ENCODE measurements at places on chromosomes 3 and 15.

DNA sequence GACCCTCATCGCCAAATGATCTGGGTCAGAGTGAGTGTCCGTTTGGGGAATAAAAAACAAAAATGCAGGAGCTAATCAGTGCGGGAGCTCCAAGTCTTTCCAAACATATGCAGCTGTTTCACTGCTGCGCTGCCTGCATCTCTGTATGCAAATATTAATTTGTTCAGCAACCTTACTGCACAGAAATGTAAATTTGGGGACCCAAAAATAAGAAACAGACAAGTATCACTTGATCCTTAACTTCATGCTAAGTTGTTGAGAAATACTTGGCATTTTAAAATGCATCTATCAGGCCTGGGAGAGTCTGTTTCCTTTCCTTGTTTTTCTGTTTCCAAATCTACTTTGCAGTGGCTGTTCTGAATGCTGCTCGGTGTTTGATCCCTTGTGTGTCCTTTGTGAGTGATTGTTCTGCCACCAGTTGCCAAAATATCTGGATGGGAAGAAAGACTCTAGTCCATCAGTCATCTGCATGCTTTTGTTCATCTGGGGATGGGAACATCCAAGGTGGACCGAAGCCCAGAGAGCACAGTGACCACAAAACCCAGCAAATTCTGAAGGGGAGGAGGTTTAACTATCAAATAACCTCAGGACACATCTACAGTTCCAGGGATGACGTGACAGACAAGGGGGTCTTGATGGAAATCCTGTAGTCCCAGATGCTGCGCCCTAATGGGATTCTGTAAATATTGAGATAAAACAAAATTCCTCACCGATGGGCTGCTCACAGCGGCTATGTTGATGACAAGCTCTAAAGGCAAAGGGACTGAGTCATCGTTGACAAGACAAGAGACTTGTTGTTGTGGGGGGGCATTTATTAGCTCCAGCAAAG lies 199.5 kb upstream of the WNT5A start:
- no peak for DNase-seq

GRCh38 chr3:6878731-6879130 lies 17.8 kb downstream of the GRM7 start:
- DNase-seq: no peak

- no peak for DNase-seq
These were observed 191.1 kb downstream of the PDZRN3 start for GRCh38 chr3:73433687-73434086.

DNA sequence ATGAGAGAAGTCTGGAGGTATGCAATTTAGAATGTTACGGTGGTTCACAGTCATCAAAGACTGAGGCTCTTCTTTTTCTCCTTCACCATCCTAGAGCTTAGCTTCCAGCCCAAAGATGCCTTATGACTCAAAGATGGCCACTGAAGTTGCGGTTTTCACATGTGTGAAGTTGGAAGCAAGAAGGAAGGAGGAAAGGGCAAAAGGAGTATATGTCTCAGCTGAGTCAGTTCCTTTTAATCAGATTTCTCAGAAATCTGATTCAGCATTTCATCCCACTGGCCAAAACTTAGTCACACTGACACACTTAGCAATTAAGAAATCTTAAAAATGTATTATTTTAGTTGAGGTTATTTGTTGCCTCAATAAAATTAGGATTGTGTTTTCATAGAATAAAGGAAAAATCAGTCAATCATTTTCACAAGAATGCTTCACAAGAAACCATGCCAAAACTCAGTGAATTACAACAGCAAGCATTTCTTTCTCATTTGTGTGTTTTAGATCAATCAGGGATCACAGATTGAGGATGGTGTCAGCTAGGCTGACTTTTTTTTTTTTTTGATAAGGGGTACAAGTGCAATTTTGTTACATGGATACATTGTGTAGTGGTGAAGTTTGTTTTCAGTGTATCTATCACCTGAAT lies 211.1 kb upstream of the GADL1 start:
- DNase-seq: no peak

- no peak for DNase-seq
These were observed 36.1 kb upstream of the EPHB3 start for GRCh38 chr3:184525337-184526087.

GRCh38 chr3:66019896-66020295 lies 18.8 kb downstream of the MAGI1 start:
- DNase-seq: no peak

DNA sequence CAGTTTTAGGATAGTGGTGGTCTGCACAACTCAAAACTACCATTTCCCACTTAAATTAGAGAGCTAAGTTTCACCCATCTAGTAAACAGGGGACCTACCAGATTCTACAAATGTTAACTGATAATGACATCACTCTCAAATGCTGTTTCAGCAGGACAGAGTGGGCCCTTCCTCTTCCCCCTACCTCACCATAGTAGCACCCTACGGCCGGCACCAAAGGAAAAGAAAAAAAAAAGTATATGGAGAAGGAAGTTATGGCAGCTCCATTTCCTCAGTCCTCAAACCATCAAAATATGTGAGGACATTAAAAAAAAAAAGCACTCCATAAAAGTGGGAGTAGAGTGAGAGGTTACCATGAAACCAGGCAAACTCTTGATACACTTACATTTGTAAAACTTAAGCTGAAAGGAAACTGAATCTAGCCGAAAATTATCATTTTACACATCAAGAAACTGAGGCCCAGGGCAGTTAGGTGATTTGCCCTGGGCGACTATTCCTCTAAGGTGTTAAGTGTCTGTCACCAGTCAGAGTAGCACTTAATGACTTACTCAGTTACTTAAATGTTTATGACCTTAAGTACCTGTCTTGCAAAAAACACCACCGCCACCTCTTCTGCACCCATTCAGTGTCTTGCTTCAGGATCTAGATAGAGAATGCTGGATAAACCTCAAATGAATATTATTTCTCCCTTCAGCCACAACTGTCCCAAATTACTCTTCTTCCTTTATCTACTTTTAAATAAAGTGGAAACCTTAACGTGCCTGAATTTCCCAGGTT lies 2.7 kb downstream of the MSL2 start:
- DNase-seq: no peak

- DNase-seq: no peak
These were observed 602.9 kb downstream of the NTRK3 start for GRCh38 chr15:87653646-87654045.

GRCh38 chr3:125232401-125232800 lies 19.9 kb upstream of the SLC12A8 start:
- DNase-seq: no peak

GRCh38 chr3:23640471-23641146 lies 165.1 kb upstream of the UBE2E1 start:
- DNase-seq: no peak

DNA sequence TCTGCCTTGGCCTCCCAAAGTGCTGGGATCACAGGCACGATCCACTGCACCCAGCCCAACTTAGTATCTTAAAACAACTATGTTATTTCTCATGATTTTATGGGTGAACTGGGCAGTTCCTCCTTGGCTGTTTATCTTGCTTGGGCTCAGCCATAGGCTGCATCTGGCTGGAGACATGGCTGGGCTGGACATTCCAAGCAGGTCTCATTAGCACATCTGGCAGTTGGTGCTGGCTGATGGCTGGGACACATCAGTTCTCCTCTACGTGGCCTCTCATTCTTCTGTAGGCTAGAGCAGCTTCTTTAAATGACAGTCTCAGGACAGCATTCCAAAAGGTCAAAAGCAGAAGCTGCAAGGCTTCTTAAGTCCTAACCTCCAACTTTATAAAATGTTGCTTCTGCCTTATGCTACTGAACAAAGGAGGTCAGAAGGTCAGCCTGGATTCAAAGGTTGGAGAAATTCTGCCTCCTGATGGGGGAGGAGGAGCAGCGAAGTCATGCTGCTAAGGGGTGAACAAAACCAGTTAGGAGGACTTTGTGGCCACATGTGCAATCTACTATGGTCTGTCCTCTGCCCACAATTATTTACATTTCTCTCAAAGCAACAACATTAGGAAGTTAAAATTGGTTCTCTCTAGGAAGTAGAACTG lies 144.0 kb downstream of the AQP9 start:
- DNase-seq: no peak

- no peak for DNase-seq
These were observed 25.7 kb downstream of the EEFSEC start for GRCh38 chr3:128178782-128179483.

DNA sequence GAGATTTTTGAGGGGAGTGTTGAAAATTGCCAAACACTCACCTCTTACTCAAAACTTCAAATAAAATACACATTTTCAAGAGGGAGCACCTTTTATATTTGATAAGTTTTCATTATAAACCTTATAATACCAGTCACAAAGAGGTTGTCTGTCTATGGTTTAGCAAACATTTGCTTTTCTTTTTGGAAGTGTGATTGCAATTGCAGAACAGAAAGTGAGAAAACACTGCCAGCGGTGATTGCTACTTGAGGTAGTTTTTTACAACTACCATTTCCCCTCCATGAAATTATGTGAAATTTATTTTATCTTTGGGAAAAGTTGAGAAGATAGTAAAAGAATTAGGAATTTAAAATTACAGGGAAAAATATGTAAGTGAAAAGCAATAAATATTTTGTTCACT lies 20.1 kb downstream of the DIPK2A start:
- DNase-seq: no peak

DNA sequence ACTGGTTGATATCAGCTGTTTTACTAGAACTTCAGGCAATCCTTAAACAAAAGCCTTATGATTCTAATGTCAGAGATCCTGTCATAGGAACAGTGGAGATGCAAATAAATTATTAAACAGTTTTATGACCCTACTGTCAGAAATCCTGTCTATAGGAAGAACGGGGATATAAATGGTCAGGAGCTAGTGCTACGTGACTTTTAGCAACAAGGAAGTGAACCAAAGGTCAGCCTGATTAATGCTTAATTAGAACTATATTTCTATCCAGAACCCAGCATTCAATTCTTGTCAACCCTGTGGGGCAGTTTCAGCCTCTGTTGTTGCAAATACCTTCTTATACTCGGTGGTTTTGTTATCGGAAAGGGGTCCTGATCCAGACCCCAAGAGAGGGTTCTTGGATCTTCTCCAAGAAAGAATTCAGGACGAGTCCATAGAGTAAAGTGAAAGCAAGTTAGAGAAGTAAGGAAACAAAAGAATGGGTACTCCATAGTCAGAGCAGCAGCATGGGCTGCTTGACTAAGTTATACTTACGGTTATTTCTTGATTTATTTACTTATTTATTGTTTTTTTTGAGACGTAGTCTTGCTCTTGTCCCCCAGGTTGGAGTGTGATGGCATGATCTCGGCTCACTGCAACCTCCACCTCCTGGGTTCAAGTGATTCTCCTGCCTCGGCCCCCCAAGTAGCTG lies 59.9 kb upstream of the RNU6-1 start:
- no peak for DNase-seq

DNA sequence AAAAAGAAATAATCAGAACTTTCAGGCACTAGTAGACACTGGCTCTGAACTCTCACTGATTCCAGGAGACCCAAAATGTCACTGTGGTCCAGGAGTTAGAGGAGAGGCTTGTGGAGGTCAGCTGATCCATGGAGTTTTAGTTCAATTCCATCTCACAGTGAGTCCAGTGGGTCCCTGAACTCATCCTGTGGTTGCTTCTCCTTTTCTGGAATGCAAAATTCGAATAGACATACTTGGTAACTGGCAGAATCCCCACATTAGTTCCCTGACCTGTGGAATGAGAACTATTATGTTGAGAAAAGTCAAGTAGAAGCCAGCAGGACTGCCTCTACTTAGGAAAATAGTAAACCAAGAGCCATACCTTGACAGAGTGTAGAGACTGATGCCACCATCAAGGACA lies 87.3 kb upstream of the OXTR start:
- DNase-seq: no peak

DNA sequence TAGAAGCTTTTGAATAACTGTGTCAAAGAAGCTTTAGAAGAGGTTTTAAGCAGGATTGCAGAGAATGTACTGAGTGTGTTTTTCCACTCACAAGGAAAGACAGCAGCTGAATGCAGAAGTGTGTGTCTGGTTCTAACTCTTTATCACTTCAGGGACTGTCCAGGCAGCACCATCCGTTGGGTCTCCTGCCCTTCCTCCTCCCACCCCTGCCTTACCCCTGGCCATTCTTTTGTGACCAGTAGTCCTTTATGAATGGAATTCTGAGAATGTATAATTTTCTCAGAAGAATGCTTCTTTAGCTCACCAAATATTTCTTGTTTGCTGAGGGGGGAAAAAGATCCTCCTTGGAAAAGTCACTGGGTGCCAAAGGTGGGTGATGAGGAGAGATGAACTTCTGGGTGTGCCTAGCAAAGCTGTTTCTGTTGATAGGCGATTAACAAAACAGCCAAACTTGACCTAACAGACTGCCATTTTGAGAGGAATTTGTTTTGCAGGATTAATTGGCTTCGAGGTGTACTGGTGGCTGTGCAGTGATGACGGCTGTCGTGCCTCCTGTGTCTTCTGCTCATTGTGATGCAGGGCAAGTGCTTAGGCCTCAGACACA lies 70.9 kb downstream of the IGF1R start:
- DNase-seq: no peak

- no peak for DNase-seq
These were observed 19.4 kb downstream of the CMTM8 start for GRCh38 chr3:32257641-32258438.

GRCh38 chr3:149245738-149246451 lies 24.3 kb upstream of the CP start:
- DNase-seq: no peak

- peak; percentile 25 for DNase-seq
These were observed 138.4 kb downstream of the NUP210 start for GRCh38 chr3:13281507-13282357.

DNA sequence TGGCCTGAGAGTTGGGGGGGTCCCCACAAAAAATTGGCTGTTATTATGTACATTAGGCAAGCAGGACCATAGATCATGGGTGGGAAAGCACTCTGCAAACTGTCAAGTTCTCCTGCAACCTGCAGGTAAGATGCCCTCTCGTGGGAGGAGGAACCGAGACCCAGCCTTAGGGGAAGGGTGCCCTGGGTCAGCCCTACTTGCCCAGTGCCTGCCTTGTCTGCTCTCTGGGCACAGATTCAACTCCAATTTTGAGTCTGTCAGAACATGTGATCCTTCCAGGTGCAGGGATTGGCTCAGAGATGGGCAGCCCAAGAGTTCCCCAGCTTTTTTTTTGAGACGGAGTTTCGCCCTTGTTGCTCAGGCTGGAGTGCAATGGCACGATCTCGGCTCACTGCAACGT lies 99.2 kb downstream of the PLXNA1 start:
- DNase-seq: no peak

DNA sequence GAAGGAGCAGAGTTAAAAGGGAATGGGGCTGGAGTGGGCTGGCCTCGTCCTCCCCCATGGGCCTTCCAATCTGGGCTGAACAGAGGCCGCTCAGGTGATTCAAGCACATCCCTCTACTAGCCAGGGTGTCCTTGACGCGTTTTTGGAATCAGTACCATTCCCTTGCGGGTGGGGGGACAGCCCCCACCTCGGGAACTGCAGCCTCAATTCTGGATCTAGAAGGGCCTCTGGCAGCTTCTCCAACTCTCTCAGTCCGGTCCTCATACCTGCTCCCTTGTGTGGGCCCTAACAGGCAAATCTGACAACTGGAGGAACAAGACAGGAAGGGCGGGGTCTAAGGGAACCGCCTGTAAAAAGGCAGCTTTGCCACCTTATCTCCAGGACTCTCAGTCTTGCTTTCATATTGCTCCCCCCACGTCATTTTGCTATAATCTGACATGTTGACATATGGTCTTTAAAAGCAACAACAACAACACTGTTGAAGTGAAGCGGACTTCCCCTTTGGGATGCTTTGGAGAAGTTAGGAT lies 802 bp upstream of the CHRNB4 start:
- DNase-seq: no peak
